ENCODE measurements at places on chromosomes 11 and 22.
A peak's percentile ranks its signal among the peaks of the same experiment; 100 is the strongest.

- no peak for DNase-seq
These were observed 4.8 kb upstream of the CAT start for GRCh38 chr11:34433899-34434298.

DNA sequence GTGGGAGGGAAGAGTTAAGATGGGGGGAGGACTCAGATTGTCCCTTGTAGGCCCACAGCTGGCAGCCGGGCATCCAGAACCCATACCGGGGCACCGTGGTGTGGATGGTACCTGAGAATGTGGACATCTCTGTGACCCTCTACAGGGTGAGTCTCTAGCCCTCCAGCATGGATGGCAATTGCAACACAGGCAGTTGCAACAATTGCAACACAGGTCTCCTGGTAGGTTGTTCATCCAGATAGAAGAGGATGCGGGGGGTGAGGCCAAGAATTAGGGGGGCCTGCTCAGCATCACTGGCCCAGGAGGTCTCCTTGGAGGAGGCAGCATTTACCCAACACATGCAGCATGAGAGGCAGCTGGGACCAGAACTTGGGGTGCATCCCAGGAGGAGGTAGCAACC, 3.4 kb downstream of the EHBP1L1 start:
- no peak for DNase-seq

DNA sequence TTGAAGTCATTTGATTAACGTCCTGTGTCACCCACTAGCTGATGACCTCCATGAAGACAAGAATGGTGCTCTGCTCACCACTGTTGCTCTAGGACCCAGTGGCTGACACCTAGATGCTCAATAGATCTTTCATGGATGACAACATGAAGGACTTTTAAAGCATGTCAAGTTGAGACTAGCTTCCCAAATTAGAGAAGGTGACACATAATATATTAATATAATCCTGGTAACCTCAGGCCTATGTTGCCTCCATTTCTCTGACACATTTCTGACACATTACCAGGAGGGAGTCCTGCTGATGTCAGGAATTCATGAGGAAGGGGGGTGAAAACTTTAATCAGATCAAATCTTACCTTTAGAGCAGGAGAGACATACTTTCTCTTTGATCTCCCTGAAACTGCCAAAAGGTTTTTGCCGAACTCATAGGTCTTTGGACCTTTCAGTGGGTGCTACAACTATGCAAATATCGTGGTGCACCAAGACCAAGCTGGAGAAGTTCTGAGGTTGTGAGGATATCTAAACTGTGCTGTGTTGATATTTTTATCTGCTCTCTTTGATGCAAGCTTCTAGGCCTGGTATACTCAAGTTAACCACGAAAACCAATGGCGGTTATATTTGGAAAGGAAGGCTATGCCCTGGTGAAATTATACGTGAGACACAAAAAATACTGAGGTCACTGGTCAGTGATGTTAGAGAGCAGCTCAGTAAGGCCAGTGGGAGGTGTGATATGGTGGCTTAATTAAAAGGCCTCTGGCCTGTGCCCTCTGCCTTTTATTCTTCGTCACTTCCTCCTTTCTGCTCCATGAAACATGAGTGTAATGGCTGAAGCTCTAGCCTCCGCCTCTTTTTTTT, 13.2 kb upstream of the AMPD3 start:
- no peak for DNase-seq

DNA sequence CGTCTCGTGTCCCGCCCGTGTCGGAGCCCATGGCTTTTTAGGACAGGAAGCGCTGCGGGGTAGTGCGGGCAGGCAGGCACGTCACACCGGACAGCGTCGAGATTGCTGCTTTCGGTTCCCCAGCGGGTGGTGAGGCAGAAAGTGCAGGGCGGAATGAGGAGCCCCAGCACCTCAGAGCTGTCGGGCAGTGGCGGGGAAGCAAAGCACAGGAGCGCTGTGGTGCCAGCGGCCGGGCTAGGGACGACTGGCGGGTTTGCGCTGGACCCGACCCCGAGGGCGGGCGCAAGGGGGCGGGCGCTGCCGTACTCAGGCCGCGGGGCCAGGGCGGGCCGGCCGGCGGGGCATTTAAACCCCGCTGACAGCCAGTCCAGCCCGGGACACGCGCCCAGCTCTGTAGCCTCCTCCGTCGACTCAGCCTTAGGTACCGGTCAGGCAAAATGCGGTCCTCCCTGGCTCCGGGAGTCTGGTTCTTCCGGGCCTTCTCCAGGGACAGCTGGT, at the start of gene SLC37A2:
Gene SLC37A2 (plus strand): TSS at position 375 of the 498 bp plus-strand sequence. CDS start 63 bp downstream, at position 438.
- no peak for DNase-seq

DNA sequence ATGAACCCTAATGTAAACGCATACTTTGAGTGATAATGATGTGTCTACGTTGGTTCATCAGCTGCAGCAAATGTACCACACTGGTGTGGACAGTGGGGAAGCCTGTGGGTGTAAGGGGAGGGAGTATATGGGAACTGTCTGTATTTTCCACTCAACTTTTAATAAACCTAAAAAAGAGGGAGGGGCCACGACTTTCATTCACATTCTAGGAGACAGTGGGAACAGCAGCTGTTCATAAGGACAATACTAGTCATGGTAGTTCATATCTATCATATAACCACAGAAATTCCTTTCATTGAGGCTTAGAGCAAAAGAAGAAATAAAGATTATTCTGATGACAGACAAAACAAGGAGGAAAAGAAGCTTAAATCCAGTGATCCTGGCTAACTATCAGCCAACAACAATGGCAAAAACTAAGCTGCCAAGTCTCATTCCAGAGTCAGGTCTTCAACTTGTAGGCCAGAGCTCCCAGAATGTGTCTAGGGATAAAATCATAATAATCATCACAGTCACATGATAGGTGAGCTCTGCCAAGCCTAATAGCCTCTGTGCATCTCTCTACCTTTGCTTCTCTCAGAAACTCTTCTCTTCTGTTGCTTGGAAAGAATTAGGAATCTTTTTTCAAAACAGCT, 59.4 kb upstream of the CHRM4 start:
- DNase-seq = no peak

DNA sequence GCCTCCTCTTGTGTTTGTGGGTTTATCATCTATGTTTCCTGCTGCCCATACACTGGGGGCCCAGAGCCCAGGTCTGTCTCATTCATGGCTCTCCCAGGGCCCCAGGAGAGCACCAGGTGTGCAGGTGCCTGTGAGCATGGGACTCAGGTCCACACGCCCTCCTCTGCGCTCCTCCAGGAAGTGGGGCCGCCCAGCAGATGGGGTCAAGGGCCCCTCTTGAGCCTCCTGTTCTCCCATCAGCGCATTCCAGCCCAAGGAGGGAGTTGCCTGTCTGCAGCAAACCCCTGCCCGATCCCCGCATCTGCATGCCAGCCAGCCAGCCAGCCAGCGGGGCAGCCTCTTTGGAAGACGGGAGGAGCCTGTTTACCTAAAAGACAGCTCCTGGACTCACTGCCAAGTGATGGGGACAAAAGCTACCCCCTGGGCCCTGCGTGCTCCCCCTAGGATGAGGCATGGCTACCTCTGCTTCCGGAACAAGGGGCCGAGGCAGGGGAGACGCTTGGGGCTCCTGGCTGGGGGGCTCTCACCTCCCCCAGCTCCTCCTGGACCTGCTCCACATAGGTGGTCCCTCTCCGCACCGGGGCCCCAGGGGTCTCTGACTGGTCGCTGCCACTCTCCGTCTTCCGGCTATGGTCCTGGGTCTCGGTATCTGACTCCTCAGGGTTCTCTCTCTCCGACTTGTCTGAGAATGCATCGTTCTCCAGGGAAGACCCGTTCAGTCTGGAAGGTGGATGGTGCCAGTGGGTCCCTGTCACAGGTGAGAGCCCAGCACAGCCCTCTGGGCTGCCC, 49.7 kb upstream of the CARS1 start:
- DNase-seq = no peak

DNA sequence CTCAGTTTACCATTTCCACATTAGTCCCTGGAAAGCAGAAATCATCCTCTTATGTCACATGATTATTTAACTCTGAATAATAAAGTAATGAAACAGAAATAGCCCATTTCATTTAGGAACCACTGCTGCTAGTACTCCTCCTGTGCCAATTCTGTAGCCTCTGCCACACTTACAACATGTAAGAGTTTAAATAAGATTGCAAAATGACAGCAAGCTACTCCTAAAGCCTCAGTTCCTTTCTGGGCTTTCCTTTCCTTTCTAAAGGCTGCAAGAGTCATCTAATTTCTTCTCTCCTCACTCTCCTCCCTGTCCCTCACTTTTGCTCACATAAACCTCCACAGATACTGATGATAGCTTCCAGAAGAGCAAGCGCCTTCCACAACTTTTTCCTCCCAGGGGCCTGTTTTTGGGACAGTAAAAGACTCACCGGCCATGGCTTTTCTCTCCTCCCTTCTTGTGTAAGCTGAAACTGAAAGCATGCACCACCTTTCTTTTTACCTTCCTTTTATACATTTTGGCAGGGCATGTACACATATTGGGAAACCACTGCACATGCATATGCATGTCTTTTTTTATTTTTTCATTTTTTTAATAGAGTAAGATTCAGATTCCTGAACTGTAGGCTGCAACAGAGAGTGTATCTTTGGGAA, 38.5 kb downstream of the CARD18 start:
- DNase-seq = no peak

GRCh38 chr11:23021287-23021863, 161.1 kb upstream of the CCDC179 start:
- DNase-seq = peak; percentile 4

- DNase-seq = no peak
These were observed 15.1 kb downstream of the SCGB1A1 start for GRCh38 chr11:62433904-62434276.

GRCh38 chr11:119175493-119176077, 7.1 kb downstream of the NLRX1 start:
- DNase-seq = no peak

GRCh38 chr22:27633296-27633871, 168.2 kb downstream of the MN1 start:
- no peak for DNase-seq

DNA sequence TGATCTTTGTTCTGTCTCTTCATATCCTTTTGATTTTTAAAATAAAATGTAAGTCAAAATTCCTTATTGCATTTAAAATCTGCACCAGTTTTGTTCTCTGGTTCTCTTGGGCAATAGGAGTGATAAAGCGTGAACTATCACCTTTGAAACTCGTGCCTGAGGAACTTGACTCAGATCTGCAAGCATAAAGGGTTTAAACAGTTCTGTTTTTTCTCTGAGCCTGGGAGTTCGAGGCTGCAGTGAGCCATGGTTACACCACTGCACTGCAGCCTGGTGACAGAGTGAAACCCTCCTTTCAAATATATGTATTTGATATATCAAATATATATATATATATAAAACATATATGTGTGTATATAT, 38.9 kb upstream of the CLMP start:
- no peak for DNase-seq

DNA sequence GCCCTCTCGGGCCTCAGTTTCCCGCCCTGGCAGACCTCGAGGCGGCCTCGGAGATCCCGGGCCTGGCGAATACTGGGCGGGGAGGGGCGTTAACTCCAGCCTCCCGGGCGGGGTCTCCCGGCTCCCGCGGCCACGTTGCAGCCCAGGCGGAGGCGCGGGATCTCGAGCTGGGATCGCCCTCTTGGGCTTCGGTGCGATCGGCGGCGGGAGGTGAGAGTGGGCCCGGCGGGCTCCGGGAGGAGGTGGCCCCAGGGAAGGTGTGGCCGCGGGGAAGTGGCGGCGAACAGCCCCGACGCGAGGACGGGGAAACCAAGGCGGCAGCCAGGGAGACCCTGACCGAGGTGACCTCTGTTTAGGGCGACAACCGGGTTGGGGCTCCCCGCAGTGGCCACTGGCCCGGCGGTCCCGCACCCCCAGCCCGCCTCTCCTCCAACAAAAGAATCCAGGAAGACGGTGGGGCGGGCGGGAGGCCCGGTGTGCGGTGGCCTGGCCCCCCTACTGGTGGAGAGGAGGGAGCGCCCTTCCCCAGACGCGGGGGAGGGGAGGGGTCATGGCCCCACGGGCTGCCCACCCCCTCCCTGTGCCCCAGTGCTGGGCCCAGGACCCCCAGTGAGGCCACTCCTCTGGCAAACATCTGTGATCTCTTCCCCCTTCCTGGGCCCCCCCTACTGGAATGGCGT, at the start of gene PHETA2:
Gene PHETA2 (plus strand): TSS at position 117 of the 680 bp plus-strand sequence. CDS start 3,046 bp downstream, outside the sequence.
- no peak for DNase-seq

- DNase-seq = no peak
These were observed 788.7 kb downstream of the OPCML start for GRCh38 chr11:132743601-132744000.

DNA sequence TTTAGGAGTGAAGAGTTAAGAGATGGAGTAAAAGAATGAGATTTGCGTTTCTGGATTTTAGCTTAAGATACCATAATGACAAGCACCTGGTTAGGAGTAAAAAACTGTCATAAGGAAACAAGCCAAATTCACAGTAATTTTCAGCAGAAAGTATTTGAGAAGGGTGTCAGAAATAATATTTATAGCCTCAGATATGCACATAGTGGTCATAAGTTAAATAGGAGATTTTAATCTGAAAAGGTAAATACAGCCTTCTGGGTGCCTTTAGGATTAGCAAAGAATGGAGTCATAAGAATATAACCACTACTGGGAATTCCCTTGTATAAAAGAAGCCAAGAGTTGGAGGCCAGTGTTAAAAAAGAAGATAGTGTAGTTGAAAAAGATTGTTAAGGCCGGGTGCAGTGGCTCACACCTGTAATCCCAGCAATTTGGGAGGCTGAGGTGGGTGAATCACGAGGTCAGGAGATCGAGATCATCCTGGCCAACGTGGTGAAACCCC, 160.1 kb downstream of the SWAP70 start:
- DNase-seq = no peak

All from NCI-H2081 (cell line).